Activated naive CD4-positive, alpha-beta T cell treated with anti-CD3 and anti-CD28 coated beads, Interleukin-2, amount 10 ng/mL, durations not matched to agents 7 days and 5 days (primary cell): ENCODE measurements at places on chromosomes 6 and 20.

GRCh38 chr6:143260857-143261256 lies 189.6 kb downstream of the ADAT2 start:
- DNase-seq: no peak

DNA sequence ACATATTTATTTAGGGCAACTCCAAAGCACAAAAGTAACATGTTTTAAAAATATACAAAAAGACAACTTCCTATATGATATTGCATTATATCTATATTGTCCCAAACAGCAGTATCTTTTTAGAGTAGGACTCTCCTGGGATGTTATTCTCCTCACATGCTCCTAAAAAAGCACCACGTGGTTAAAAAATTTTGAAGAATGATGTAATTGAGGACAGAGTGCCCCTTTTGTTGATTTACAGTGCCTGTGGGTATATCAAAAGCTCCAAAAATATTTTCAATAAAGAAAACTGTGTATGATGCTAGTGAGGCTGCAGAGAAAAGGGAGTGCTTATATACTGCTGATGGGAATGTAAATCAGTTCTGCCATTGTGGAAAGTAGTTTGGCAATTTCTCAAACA lies 130.3 kb upstream of the HDAC2 start:
- no peak for DNase-seq

- no peak for DNase-seq
Observed at GRCh38 chr20:62231292-62231691, 7.0 kb upstream of the OSBPL2 start.

DNA sequence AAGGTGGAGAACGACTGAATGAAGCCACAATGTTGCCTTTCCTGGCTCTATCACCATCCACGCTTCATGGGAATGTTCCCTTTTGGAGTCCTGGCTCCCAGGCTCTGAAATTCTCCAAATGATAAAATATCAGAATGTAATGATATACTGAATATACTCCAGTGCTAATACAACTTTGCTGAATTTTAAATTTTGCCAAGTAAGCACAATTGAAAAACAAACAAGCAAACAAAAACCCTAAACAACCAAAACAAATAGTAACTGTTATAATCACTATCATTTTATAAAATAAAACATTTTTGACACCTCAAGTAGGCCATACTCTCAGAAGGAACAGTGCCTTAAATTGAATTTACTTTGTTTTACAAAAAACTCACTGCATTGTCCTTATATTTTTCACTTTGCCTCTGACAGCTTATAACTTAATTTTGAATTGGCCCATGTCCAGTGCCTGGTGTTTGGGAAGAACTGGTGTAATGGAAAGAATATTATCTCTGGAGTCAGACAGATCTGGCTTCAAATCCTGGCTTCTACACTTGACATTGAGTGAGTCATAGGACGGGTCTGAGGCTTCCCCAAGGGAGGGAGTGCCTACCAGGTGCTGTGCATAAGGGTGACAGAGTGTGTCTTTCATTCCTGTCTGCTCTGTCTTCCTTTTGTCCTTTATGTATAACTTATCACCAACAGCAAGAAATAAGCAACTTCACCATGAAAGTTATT lies 698.3 kb downstream of the EPM2A start:
- DNase-seq: no peak

GRCh38 chr6:43791745-43792422 lies 21.9 kb downstream of the VEGFA start:
- no peak for DNase-seq

DNA sequence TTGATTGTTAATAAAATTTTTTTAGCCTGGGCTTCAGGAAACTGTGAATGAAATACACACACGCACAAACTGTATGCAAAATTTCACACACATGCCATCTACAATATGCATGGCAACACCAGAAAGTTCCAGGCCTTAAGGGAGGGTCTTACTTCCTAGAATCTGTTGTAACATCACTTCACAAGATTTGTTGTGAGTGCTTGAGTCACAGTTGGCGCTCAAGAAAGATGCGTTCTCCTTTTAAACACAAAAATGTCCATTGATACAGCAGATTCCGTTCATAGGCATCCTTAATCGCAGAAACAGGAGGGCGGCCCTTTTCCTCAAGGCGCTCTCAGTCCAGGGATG lies 485 bp upstream of the RTF2 start:
- no peak for DNase-seq

DNA sequence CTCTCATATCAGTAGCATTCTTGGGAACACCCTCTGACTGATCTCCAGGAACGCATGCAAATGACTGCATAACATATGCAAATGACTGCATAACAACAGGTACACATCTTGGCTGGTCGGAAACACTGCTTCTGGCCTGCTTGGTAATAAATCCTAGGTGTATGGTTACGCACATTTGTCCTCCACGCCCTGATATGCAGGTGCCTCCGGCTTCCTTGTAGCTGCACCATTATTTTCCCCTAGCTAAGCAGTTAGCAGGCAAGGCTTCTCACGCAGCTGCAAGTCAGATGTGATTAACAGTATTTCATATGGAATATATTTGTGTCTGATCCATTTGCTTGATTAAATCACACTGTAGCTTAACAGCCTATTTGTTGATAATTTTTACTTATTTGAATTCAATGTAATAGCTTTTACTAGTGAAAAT lies 5.9 kb downstream of the RPS6KA2 start:
- DNase-seq: no peak

- DNase-seq: peak; percentile 72
Observed at GRCh38 chr20:34538671-34539123, 19.8 kb upstream of the MAP1LC3A start.

- no peak for DNase-seq
Observed at GRCh38 chr6:139037490-139037889, 8.9 kb downstream of the ABRACL start.

DNA sequence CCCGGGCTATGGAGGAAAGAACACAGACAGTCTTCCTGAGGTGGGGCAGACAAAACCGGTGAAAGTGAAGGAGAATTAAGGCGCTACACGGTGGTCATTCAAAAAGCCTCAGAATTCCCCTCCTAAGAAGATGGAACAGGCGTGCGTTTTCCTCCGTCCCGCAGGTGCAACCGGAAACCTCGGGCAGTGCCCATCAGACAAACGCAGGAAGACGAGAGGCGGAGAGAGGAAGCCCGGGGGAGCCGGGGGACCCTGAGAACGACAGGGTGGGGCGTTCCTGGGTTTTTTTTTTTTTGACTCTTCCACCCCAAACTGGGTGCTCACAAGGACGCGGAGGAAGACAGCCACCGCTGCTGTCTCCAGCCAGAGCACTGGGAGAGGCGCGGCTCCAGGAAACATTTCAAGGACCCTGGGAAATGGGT lies 25.4 kb downstream of the TTLL2 start:
- no peak for DNase-seq

DNA sequence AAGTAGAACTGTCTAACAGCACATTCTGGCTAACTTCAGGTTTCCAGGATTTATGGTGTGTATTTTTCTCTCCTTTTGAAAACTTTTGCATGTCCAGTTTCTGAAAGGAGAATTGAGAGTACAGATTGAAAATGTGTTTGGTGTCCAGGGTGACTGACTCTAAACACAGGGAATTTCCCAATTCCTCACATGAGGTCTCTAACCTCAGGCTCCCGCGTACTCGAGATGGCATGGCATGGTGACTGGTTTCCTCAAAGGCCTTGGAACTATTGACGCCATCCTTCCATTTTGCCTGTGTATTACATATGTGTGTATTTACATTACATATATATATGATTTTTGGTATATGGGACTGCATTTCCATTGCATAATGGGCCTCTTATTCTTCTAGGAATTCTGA lies 52.5 kb downstream of the PRND start:
- DNase-seq: no peak

DNA sequence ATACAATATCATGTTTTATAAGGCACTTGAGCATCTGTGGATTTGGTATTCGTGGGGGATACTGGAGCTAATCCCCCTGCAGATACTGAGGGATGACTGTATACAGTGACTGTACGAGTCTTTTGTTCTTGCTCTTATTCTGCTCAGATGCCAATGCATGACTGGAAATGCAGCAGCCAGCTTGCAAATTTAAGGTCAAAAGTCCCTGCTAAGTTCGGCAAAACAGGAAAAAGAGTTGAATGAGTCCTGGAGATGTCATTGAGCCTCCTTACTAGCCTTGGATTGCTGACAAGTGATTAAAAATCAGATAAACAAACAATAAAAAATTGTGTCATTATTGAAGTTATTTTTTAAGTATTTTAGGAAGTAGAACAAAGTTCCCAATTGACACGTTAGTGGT lies 599.3 kb upstream of the IMPG1 start:
- no peak for DNase-seq

- no peak for DNase-seq
Observed at GRCh38 chr6:145267076-145267867, 468.0 kb downstream of the EPM2A start.

DNA sequence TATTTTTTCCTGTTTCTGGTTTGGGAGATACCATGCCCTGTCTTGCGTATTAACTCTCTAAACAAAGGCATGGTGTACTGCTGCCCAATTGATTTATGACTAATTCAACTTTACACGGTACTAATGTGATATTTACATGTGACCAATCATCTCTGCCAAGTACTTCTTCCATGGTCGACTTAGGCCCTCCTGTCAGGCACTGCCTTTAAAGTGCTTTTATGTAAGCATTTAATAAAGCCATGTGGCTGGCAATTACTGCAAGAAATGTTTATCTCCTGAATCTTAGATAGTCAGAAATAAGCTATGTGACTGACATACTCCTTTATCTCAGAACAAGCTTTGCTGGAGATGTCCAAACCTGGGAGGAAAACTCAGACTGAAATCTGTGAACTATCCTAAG lies 323.4 kb downstream of the BTBD3 start:
- no peak for DNase-seq

DNA sequence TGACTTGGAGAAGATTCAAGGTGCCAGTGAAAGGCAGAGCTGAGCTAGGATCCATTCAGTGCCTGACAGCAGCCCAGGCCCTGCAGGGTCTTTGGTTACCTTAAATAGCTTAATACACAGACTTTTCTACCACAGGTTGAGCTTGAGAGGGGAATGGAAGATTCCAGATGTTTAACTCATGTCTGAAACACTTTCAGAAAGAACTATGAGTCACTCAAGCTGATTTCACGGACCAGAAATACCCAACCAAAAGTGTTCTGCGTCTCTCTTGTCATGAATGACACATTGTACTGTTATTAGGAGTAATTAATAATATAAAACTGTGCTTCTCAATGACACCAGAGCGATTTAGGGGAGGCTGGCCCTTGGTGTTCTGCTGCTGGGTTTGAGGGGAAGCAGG lies 6.4 kb upstream of the PMEPA1 start:
- no peak for DNase-seq

DNA sequence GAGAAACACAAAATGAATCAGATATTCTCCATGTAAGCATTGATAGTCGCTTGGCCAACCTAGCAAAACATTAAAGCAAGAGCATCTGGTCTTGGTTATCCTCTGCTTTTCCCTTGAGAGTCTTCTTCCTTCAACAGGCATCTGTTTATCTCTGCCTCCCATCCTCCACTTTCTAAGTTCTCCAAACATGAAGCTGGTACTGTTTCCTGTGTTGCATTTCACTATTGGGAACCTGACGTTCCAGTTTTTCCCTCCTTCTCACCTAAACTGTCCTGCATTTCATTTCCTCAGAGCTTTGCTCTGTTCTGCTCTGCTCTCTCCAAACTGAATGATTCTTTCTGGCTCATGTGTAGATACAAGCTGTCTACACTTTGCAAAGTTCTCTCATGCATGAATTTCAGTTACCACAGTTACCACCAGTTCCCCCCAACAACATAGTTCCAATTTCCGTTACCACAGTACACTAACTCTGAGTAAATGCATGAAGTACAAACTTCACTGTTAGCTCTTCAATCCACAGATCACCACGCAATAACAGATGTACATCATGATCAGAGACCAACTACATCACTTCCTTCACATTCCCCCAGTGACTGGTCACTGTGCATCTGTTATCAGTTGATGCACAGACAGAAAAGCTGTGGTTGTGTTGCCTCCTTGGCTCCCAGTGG lies 86.7 kb upstream of the F13A1 start:
- DNase-seq: no peak

- no peak for DNase-seq
Observed at GRCh38 chr6:135974426-135974825, 122.9 kb downstream of the PDE7B start.

- DNase-seq: no peak
Observed at GRCh38 chr20:56985066-56985685, 281.3 kb downstream of the BMP7 start.

- no peak for DNase-seq
Observed at GRCh38 chr6:55286824-55287223, 40.4 kb upstream of the GFRAL start.

DNA sequence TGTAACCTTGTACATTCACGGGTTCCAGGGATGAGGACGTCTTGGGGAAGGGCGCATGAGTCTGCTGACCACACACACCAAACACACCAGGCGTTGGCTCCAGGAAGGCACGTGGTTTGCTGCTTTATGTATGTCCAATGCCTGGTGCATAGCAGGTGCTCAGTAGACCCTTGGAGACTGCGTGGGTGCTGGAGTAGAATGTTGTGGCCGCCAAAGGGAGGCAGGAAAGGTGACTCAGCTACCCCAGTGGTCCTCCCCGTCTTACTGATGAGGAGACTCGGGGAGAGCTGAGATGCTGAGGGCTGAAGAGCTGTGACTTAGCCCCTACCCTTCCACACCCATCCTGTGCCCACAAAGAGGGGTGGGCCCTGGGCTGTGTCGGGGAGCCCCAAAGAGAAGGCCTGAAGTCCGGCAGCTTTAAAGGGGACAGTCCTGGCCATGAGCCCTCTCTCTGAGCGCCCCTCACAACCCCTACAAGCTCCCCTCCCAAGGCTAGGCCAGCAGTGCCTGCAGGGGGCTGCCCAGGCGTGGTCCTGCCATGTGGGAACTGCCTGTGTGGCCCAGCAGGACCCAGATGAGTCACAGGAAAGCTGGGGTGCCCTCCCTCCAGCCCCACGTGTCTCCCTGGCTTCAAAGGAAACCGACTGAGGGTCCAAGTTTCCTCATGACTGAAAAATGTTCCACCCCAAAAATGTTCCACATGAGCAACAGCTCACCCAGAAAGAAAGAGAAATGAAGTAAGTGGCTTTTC lies 28.0 kb upstream of the PTGIS start:
- DNase-seq: peak; percentile 65

- DNase-seq: no peak
Observed at GRCh38 chr20:24147961-24148360, 159.4 kb upstream of the GGTLC1 start.

GRCh38 chr6:7058250-7058923 lies 49.4 kb upstream of the RREB1 start:
- DNase-seq: peak; percentile 24

GRCh38 chr6:120303527-120303926 lies 954.0 kb upstream of the MAN1A1 start:
- DNase-seq: no peak
